Kidney (tissue), 22 donors: ENCODE measurements at places on chromosomes 7 and 10. TPM values are rescaled to one million over a fixed set of nuclear protein-coding genes. Genes with fewer than 3 reads are reported as not detected.

The DIP2C gene
- total RNA-seq: 22.6 TPM

The SPDYE8 gene
- not detected for total RNA-seq

The CUTC gene
- 16.5 TPM for total RNA-seq

The GJD4 gene
- not detected for total RNA-seq

The CHN2 gene
- 22.5 TPM for total RNA-seq

The ABCB1 gene
- total RNA-seq: 48.3 TPM

The CYP2C8 gene
- 1.4 TPM for total RNA-seq

The GNAT3 gene
- total RNA-seq: not detected

The ZNHIT1 gene
- 74.9 TPM for total RNA-seq

DNA sequence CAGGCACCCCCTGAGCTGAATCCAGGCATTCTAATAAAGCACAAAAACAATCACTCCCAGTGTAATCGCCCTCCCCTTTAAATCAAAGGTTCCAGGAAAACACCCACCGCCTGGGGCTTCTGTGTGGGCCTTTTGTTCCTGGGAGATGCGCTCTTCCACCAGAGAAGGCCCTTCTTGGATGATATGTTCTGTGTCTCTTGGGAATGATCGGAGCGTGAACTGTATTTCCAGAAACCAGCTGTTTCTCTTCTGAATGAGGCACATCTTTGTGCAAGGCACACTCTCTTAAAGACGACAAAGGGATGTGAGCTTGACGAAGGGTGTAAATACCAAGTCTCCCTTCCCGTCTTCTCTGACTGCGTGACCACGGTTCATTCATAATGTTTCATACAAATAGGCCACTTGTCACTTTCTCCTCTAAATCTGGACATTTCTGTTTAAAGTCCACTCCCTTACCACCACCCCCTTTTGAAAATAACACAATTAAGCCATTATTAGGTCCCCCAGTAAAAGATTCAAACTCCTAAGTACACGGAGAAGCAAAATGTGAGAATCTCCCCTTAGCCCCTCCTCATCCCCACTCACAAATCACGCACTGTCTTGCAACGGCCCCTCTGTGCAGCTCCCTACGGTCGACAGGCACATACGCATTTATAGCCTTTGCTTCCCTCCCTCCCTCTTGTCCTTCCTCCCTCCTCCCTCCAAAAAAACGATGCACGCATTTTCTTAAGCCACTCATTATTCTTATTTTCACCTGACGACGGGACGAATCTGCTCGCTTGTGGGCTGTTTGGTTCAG lies 45.6 kb upstream of the ENO4 start:
- DNase-seq: no peak

GRCh38 chr10:52678611-52679010 lies 94.0 kb downstream of the MBL2 start:
- DNase-seq: no peak

- DNase-seq: no peak
Measured at GRCh38 chr7:132109769-132110168, 466.5 kb downstream of the PLXNA4 start.

DNA sequence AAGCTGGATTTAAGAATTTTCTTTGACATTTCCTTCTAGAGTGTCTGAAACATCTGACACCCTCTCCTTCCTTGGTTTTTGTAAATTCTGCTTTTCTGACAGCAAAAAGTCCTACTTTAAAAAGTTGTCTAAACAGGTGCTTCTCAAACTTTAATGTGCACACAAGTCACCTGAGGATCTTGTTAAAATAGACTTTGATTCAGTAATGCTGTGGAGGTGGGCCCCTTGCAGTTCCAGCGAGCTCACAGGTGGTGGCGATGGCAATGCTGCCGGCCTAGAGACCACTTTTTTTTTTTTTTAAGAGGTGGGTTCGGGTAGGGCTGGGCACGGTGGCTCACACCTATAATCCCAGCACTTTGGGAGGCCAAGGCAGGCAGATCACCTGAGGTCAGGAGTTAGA lies 77.1 kb downstream of the ABCC2 start:
- peak; percentile 39 for DNase-seq

- no peak for DNase-seq
Measured at GRCh38 chr7:110337646-110338045, 753.3 kb upstream of the LRRN3 start.

DNA sequence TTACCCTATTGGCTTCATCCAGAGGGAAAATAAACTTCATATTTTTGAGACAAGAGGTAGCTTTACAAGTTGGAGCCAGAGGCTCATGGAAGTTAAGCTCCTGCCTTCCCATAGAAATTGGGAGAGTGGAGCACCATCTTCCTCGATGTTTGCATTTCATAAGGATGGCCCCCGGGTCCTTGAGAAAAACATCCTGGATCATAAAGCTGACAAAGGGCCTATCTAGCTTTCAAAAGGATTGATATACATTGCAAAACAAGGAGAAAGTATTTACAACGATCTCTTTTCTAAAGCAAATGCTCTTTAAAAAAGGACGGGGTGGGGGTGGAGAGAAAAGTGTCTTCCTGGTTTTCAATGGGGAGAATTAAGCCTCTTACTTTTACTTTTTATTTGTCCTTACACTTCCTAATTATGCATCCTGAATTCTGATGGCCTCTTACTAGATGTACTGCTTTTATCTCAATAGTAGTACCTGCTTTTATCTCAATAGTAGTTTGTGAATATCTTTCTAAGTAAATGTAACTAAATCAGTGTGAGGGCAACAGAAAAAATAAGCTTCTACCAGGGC lies 65.6 kb downstream of the PTPRZ1 start:
- DNase-seq: no peak

- DNase-seq: peak; percentile 90
Measured at GRCh38 chr7:101402081-101402779, 39.6 kb downstream of the COL26A1 start.

- peak; percentile 21 for DNase-seq
Measured at GRCh38 chr10:88389456-88389855, 193.7 kb downstream of the RNLS start.

DNA sequence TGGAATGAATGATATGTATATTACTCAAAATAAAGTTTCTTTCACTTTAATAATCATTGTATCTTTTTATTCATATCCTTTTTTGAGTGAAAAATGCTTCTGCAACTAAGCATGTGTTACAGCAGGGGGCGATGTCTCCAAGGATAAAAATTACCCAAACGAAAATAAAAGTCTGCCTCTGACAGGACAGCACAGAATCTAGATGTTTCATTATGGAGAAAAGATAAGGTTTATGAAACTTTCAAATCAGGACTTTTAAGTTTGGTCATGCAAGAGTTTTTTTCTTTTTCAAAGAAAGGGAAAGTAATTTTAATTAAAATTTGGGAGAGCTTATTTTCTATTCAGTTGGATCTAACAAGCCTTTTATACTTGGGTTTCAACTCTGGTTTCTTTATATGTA lies 48.4 kb downstream of the TES start:
- DNase-seq: no peak

GRCh38 chr10:852386-852785 lies 79.1 kb downstream of the LARP4B start:
- DNase-seq: no peak

DNA sequence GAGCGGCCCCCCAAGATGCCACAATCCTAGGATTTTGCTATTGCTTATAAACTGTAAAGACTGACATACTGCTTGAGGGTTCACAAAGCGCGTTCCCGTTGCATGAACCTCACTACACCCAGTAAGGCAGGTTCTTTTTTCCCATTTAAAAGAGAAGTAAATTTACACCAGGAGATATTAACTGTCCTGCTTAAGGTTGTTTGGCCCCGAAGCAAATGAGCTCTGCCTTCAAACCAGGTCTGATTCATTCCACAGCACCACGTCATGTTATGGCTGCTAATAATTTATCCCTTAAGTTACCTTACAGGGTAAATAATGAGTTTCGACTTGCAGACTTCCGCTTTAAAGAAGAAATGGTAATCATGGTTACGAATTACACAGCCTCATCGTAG lies 559 bp upstream of the FKBP14 start:
- no peak for DNase-seq

GRCh38 chr7:22563032-22563501 lies 63.1 kb upstream of the STEAP1B start:
- no peak for DNase-seq

DNA sequence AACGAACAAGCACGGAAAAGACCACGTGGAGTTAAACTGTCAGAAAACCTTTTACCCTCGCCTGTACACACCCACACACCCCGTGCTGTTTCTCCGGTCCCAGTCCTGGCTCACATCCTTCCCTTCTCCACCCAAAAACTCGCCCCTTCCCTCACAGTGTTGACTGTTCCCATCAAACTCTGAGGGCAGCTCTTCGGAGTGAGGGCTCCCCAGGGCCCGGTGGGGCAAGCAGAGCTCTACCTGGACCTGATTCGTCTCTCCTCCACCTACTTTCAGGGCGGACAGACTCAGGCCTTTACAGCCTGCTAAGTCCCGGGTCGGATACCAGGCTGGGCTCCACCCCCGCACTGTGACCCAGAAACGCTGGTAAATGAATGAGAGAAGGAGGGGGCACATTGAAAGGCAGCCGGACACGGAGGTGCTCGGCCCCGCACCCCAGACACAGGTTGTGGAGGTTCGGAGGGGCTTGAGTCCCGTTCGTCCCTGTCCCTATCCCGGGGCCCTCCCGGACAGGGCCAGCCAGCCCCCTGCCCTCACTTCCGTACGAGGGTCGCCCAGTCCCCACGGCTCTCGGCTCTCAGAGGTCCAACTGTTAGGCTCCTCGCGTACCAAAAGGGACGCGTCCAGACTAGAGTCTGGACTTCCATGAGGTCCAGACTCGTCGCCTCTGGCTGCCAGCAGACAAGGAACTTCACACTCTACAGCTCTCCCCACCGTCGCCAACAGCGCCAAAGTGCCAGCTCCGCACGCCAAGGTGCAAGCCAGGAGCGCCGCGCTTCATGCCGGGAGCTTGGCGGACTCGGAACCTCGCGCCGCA lies 31.7 kb upstream of the ASL start:
- peak; percentile 75 for DNase-seq

DNA sequence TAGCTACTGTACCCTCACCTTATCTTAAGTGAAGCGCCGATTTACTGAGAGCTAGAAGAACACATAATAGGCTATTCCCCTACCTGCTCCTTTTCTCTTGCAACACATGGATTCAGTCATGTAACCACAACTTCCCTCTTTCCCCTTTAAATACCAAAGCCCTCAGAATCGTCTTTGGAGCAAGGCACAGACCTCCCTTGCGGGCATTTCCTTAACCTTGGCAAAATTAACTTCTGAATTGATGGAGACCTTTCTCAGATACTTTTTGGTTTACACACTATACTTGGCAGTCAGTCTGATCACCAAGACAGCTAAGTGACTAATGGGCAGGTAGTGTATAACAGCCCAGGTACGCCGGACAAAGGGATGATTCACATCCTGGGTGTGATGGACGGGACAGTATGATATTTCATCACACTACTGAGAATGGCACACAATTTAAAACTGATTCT lies 72.7 kb upstream of the SEC61G start:
- no peak for DNase-seq

DNA sequence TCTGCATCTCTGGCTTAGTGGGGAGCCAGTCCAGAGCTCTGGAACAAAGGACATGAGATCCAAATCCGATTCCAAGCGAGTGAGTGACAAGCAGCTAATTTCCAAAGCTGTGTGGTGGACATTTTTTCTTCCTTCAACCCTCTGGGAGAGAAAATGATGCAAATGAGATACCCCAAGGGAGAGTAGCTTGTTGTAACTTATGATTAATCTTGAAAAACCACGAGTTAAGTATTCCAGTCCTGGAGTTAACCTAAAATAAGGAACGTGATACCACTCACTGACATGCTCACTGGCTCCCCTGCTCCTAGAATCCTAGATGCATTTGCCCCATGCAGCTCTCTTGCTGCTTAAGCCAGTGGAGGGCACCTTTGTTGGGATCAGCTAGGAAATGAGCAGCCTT lies 116.0 kb upstream of the HABP2 start:
- DNase-seq: no peak

- DNase-seq: no peak
Measured at GRCh38 chr10:126090911-126091728, 194.8 kb downstream of the FANK1 start.

GRCh38 chr10:49076319-49076718 lies 39.0 kb downstream of the VSTM4 start:
- no peak for DNase-seq

DNA sequence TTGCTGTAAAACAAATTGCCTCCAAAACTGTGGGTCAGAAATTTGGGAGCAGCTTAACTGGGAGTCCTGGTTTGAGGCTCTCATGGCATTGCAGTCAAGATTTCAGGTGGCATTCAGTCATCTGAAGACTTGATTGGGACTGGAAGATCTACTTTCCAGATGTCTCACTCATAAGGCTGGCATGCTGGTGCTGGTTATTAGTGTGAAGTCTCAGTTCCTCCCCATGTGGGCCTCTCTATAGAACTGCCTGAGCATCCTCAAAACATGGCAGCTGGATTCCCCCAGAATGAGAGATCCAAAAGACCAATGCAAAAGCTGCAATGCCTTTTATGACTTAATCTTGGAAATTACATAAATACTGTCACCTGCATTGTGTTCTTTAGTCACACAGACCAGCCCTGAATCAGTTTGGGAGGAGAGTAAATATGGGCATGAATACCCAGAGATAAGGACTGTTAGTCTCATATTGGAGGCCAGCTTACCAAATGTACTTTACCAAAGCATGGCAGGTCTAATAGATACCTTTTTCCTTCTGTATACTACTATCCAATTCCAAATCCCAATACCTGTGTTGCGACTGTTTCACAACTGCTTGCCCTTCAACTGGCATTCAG lies 6.5 kb upstream of the HERPUD2 start:
- DNase-seq: no peak
